Tibial artery (tissue), 4 donors: ENCODE measurements at places on chromosomes 4 and X.

- DNase-seq = no peak
Measured at GRCh38 chr4:74930162-74930561, 2.8 kb upstream of the PARM1 start.

DNA sequence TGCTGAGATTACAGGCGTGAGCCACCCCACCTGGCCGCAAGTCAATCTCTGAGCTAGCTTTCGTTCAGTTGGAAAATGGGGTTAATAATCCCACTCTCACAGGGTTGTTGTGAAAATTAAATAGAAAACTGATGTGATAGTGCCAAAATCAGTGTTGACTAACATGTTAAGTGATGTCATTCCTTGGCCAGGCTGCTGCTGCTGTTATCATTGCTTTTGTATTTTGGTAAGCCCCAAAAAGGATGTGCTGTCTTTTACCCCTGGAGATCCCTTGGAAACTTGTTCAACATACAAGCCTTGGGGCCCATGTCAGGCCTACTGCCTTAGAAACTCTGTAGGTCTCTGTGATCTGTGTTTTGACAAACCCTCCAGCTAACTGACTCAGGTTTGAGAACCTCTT lies 106.3 kb downstream of the AFF1 start:
- no peak for DNase-seq

- DNase-seq = no peak
Measured at GRCh38 chr4:28702571-28702970, 1841.9 kb downstream of the STIM2 start.

- DNase-seq = no peak
Measured at GRCh38 chrX:98523026-98523425, 1639.3 kb downstream of the RPA4 start.

DNA sequence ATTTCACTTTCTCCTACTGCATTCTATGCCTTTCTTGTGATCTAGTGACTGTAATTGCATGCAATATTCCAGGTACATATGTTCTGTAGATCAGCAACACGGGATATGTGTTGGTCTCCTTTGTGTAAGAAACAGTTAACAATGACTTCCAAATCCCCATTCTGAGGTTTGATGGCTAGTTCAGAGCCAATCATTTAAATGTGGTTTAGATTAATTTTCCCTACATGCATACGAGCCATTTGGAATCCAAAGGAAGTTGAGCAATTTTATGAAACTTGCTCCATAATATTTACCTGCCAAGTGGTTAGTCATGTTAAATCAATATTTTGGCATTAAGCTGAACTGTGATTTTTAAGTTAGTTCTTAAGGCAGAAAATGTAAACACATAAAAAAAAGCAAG lies 172.8 kb upstream of the DCAF12L2 start:
- no peak for DNase-seq

- no peak for DNase-seq
Measured at GRCh38 chr4:108814326-108814725, 51.5 kb upstream of the ETNPPL start.

DNA sequence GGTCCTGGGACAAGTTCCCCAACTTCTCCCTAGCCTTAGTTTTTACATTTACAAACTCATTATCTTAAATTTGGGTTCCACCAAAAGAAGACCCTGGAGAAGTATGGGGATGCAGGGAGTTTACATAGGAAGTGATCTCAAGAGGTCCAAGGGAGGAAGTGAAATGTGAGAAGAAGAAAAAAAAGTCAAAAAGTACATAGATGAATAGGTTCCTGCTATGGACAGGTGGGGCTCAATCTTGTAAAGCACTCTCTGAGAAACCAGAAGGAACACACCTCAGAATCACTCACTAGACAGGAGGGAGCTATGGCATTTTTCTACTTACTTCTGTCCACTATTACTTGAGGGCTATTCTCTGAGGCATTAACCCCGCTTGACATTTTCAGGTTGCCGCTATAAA lies 56.6 kb downstream of the ARHGAP6 start:
- DNase-seq = no peak

DNA sequence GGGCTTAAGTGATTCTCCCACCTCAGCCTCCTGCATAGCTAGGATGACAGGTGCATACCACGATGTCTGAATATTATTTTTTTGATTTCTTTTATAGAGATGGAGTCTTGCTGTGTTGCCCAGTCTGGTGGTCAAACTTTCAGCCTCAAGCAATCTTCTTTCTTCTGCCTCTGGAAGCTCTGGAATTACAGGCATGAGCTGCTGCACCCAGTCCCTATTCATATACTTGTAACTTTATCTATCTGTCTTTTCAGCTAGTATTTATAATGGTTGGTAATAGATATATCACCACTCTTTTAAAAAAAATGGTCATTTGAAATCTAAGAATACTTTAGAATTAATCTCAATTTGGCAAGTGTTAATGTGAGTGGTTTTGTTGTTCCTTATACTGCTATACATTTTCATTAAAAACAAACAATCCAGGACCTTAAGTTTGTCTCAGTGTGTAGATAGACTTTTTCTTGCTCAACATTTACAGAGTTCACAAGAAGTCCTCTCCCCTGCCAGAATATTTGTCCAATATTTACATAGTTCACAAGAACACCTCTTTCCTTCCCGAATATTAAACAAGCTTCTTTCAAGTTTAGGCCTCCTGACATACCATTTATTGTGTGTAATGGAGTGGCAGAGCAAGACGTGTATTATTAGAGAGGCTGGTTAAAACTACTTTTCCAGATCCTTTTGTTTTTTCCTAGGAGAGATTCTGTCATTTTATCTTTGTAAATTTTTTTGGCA lies 1197.4 kb upstream of the ADGRL3 start:
- DNase-seq = no peak
